ENCODE measurements at places on chromosomes 1 and 21. TPM values are rescaled to one million over a fixed set of nuclear protein-coding genes. Genes with fewer than 3 reads are reported as not detected.

The S100B gene
- total RNA-seq: 2.8 TPM

The TMEM63A gene
- 30.4 TPM for total RNA-seq

The CRYAA gene
- not detected for total RNA-seq

The IL10 gene
- total RNA-seq: 0.38 TPM

DNA sequence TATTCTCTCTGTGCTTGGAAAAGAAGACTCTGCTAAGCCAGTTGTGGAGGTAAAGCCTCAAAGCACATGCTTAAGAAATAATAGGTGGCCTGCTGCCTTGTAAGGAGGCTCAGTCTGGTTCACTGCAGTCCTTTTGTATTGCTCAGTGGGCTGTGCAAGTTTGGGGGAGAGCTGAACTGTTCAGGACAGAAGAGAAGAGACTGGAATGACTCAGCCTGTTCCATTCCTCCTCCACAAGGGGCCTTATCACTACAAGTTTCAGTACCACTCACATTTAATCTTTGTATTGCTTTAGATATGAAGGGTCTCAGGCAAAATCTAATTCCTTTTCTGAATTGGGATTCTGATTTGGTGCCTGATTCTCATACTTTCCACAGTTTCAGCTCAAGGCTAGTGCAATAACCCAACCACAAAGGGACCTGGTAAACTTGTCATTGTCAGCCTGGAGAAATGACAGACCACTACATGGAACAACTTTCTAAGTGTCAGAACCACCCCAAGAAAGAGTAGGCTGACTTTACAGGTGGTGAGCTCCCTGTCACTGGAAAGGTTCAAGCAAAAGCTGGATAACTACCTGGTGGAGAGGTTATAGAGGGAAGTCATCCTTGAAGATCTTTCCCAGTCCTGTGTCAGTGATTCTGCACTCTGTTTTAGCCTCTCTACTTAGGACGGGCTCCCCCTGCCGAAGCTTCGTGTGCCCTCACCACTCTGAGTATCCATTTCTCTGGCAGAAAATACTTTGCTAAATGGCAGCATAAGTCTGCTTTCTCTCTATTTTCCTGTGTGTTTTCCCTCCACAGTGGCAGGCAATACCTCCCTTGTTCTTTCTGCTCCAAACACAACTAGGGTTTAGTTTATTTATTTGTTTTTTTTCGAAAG, 162.9 kb upstream of the GJB5 start:
- H3K27ac ChIP-seq: no peak overlapping the region
- H3K4me1 ChIP-seq: no peaks in the 10 kb centered on the region
- H3K4me3 ChIP-seq: no peak overlapping the region
- no peak for DNase-seq

DNA sequence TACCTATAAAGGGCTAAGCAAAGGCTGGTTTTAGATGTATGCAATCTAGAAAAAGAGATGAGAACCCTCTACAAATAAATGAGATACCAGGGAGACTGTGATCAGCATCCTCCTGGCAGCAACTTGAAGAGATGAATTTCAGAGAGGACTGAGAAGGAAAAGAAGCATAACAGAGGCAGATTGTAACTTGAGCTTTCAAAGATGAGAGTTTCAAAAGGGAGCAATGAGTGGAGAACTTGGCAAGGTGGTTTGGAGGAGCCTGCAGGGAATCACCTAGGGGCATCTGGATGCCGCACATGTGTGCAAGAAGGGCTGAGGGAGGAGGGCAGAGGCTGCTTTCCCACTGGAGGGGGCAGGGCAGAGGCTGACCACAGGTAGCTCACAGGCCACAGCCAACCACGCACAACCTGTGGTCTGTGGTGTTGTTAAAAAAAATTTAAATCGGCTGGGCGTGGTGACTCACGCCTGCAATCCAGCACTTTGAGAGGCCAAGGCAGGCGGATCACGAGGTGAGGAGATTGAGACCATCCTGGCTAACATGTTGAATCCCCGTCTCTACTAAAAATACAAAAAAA, 50.2 kb downstream of the PCNX2 start:
- H3K4me1 ChIP-seq: peaks cover 28% of the 10 kb centered on the region
- DNase-seq: no peak
- H3K27ac ChIP-seq: no peak overlapping the region
- no peaks in the 10 kb centered on the region for H3K27me3 ChIP-seq
- no peaks in the 10 kb centered on the region for H3K36me3 ChIP-seq

GRCh38 chr1:156193488-156194299, at the start of gene SLC25A44:
Gene SLC25A44 (plus strand): TSS chr1:156194104. CDS start chr1:156199848, 5,744 bp downstream.
- peaks cover 51% of the 10 kb centered on the region for H3K4me1 ChIP-seq
- H3K4me3 ChIP-seq: peak within 1 kb of the TSS; percentile 78
- H3K27ac ChIP-seq: peak within 1 kb of the TSS; percentile 87
- no peaks in the 10 kb centered on the region for H3K27me3 ChIP-seq
- DNase-seq: peak; percentile 95
- no peaks in the 10 kb centered on the region for H3K36me3 ChIP-seq

GRCh38 chr1:227548119-227548397, 15.3 kb upstream of the ZNF678 start:
- no peak for DNase-seq
- H3K36me3 ChIP-seq: no peaks in the 10 kb centered on the region
- no peaks in the 10 kb centered on the region for H3K27me3 ChIP-seq
- H3K4me1 ChIP-seq: peaks cover 3% of the 10 kb centered on the region
- H3K27ac ChIP-seq: no peak overlapping the region

- H3K27me3 ChIP-seq: peaks cover 13% of the 10 kb centered on the region
- no peaks in the 10 kb centered on the region for H3K36me3 ChIP-seq
- no peak overlapping the region for H3K4me3 ChIP-seq
Observed at GRCh38 chr1:47934243-47934805, 62.9 kb downstream of the TRABD2B start.

DNA sequence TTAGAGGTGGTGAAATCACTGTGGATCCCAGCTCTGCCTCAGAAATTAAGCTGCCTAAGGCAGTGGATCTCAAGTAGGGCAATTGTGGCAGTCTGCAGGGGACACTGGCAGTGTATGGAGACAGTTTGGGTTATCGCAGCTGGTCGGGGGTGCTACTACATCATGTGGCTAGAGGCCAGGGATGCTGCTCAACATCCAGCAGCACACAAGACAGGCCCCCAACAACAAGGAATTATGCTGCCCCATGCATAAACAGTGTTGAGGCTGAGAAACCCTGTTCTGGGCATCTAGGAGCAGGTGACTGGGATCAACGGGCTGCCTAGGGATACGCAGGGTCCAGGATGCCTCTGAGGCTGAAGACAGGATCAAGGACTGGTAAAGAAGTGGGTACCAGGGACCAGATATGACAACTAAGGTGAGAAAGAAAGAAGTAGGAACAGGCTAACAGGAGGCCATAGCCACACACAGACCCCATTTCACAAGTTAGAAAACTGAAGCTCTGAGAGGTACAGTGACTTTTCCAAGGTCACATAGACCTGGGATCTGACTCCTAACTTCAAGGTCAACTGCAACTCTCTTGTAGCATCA, 8.7 kb downstream of the BATF3 start:
- H3K36me3 ChIP-seq: peaks cover 3% of the 10 kb centered on the region
- H3K27me3 ChIP-seq: peaks cover 18% of the 10 kb centered on the region
- no peak overlapping the region for H3K27ac ChIP-seq

DNA sequence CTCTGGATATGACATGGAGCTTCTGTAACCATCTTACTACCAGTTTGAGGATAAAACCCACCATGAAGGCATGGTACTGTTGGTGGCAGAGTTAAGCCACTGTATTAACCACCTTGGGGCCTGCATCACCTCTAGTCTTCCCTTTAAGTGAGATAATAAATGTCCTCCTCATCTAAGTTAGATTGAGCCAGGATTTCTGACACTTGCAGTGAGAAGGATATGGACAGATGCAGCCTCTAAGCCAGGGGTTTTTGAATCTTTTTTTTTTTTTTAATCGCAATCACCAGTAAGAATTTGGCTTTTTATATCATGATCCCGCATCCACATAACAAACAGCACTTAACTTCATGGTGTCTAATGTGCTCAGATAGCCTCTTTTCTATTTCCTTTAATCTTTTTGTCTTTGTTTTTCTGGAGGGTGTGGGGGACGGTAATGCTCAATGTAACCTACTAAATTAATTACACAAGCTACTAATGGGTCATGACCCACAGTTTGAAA, 42.2 kb downstream of the ATP1A1 start:
- peak overlapping the region; percentile 88 for H3K27ac ChIP-seq
- DNase-seq: no peak
- no peaks in the 10 kb centered on the region for H3K27me3 ChIP-seq
- peaks cover 82% of the 10 kb centered on the region for H3K4me1 ChIP-seq
- no peaks in the 10 kb centered on the region for H3K36me3 ChIP-seq
- no peak overlapping the region for H3K4me3 ChIP-seq

All from left ventricle myocardium inferior (tissue), 1 donor.